ENCODE measurements at places on chromosomes 4 and X.

DNA sequence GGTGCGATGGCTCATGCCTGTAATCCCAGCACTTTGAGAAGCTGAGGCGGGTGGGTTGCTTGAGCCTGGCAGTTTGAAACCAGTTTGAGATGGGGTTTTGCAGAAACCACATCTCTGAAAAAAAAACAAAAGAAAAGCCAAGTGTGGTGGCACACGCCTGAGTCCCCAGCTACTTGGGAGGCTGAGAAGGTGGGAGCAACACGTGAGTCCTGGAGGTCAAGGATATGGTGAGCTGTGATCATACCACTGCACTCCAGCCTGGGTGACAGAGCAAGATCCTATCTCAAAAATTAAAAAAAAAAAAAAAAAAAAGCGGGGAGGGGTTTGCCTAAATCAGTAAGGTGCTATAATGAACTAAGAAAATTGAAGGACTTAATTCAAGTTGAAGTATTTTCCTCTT is 58.2 kb upstream of the TBC1D14 start:
- DNase-seq, result no peak

DNA sequence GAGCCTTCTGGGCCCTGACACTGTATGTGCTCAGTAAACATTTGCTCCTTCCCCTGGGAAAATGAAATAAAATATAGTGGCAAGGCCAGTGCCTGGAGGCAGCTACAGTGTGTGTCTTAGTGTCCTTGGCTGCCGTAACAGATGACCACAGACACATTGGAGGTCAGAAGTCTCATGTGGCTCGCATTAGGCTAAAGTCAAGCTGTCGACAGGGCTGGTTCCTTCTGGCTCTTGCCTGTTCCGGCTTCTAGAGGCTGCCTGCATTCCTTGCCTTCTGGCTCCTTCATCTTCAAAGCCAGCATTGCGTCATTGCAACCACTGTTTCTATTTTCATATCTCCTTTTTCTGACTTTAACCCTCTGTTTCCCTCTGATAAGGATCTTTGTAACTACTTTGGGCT is 83.6 kb upstream of the STX18 start:
- no peak for DNase-seq

DNA sequence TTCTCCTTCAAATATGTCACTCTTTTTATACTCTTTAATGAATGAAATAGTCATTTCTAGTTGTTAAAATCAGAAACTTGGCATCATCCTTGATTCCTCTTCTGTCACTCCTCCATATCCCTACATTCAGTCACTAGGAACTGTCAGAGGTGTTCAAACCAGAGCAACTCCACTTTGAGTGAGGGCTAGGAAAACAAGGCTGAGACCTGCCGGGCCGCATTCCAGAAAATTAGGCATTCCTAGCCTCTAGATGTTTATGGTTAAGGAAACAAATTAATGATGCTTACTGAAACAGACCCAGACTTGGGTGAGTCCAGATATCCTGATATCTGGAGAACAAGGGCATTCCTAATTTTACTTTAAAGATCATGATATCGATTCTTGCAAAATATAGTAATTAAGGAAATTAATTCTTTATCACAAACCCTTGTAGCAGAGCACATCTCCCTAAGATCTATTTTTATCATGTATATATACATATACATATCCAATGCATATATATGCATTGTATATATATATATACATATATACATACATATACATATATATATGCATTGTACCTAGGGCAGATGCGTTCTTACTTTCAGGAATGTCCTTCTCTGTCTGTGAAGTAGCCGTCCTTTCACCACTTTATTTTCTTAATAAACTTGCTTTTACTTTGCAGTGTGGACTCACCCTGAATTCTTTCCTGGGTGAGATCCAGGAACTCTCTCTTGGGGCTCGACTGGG is 98.4 kb upstream of the GC start:
- no peak for DNase-seq

- no peak for DNase-seq
These were observed at the start of gene SYTL4 for GRCh38 chrX:100731441-100732281. Gene SYTL4, minus strand, starts transcription at chrX:100732121. Its CDS starts 30,084 bp downstream, at chrX:100702037.

DNA sequence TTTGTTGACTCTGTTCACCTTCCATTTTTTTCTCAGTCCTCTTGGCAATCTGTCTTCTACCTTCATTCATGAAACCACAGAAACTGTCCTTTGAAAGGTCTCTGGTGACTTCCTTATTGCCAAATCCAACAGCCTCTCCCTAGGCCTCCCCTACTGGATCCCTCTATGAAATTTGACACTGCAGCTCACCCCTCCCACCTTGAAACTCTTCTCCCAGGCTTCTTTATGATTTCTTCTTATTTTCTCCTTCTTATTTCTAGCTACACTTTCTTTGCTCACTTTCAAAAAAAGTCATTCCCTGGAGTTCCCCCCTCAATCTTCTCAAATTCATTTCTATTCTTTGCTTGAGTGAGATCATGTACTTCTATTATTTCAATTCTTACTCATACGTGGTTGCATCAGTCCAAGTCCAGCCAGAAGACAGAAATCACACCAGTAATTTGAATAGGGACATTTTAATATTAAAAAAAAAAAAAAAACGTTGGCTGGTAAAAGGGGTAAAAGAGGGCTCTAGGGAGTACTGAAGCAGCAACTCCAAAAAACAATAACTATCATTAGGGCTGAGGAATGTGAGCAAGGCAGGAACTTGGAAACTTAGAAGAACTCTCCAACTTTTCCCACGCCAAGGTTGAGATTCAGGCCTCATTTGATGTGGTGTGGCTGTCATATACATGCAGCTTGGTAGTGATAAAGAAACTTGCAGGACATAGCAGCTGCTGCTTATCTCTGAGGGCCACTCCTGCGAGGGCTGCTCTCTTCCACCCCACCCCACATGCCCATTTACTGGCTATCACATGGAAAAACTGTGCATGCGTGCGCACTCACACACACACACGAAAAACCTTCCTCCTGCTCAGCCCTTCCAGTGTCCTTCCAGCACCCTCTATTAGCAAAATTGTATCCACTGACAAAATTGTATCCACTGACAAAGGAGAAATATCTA is 169.8 kb upstream of the GALNT7 start:
- DNase-seq, result no peak

DNA sequence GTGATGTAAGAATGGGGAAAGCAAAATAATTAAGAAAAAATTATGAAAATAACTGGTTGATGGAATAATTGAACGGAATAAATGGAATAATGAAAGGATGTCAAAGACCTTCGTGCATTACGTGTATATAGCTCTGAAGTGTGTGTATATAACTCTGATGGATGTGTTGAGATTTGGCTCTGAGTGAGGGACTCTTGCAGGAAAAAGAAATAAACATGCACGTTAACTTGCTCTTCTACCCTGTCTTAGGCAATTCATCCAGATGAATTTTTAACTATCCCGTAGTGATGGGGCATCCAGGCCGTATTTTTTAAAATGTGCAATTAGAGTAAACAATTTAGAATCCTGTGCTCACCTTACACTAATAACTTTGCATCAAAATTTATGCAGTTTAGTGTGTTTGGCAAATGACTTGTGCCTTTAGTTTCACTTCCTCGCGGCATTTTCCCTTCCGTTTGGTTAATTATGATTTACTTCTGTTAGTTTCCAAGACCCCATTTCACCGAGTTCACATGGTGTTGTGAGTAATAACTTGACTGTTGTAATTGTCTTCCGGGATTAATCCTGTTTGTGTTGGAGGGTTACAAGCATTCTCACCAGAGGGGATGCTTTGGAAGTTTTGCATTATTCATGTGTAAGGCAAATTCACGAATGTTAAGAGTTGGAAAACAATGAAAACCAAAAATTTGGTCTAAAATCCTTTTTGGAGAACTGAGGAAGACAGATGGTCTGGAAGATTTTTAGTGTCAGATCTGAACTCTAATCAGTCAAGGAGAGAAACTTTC is 256.5 kb upstream of the FAT1 start:
- no peak for DNase-seq

DNA sequence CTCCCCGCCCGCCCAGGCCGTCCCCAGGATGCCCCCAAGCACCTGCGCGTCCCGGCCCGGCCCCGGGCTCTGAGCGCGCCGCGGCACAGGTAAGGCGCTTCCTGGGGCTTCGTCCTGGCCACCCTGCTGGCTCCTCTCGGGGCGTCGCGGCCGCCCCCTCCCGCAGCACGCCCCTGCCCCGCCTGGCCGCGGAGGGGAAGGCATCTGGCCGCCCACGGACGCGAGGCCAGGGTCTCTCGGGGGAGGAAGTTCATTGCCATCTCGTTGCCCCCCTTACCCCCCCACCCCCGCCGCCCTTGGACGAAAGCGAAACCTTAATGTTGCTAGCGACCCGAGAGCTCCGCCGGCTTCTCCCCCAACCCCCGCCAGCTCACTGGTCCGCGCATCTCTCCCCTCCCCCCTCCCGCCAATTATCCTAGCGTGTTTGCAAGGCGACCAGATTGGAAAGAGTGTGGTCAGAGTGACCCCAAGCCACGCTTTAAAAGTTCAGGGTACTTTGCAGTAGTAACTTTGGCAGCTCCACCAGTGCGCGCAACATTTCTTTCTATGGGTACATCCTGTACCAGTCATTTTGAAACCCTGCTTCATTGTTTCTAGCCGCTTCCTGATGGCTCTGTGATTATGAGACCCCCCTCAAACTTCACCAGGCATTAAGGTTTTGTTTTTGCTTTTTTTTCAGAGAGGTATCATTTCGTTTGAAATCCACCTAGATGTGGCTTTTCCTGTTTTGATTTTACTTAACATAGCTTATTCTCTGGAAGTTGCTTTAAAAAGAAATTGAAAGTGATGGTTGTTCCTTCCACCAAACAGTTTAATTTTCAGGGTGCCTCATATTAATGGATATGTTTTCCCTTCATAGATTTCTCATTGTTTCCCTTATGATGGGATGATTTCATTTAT is 626 bp downstream of the TBC1D1 start:
- peak; percentile 32 for DNase-seq

DNA sequence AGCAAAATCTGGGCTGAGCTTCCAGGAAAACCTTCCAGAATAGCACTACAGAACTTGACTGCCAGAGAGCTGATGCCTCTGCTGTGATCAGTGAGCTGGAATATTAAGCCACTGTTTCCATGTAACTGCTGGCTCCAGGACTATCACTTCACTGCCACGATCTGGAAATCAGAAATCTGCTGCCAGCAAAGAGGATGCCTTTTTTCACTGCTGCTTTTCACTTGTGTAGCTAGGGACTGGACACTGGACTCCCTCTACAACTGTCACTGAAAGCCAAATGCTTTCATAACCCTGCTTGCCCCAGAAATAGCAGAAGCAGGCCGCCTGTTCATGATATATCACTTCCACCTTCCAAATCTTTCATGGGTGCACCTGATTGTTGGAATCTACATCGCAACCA is 9.4 kb upstream of the AP1S2 start:
- no peak for DNase-seq

- no peak for DNase-seq
These were observed 30.0 kb downstream of the MND1 start for GRCh38 chr4:153374442-153374841.

DNA sequence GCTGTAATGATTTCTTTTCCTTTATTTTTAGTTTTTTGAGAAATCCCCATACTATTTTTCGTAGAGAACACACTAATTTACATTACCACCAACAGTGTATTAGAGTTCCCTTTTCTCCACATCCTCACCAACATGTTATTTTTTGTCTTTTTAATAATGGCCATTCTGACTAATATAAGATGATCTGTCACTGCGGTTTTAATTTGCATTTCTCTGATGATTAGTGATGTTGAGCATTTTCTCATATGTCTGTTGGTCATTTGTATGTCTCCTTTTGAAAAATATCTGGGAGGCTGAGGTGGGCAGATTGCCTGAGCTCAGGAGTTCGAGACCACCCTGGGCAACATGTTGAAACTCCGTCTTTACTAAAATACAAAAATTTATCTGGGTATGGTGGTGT is 30.2 kb downstream of the SPINK2 start:
- DNase-seq, result no peak

GRCh38 chrX:2387614-2388239 is 113.0 kb downstream of the DHRSX start:
- no peak for DNase-seq

GRCh38 chr4:108849611-108850168 is 86.8 kb upstream of the ETNPPL start:
- no peak for DNase-seq

GRCh38 chrX:73963682-73964081 is 340.3 kb upstream of the ZCCHC13 start:
- no peak for DNase-seq

GRCh38 chrX:97332963-97333362 is 449.3 kb downstream of the RPA4 start:
- DNase-seq, result no peak

DNA sequence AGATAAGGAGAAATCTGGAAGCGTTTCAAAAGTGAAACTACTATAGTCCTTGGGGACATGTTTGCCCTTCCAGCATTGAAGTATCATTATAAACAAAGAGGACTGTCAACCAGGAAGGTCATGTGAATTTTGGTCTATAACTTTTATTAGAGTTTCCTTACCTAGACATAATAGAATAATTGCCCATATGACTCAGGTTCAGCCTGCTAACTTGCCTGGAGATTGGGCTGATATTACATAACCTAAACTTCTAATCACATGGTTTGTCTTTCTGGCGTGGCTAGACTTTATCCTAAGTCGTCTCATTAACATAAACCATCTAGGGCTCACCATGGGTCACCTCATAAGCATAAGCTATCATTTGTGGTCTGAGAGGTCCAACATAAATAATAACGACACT is 775.9 kb downstream of the CENPC start:
- DNase-seq, result no peak

- DNase-seq, result no peak
These were observed 158.9 kb upstream of the MAD2L1 start for GRCh38 chr4:120225527-120225926.

DNA sequence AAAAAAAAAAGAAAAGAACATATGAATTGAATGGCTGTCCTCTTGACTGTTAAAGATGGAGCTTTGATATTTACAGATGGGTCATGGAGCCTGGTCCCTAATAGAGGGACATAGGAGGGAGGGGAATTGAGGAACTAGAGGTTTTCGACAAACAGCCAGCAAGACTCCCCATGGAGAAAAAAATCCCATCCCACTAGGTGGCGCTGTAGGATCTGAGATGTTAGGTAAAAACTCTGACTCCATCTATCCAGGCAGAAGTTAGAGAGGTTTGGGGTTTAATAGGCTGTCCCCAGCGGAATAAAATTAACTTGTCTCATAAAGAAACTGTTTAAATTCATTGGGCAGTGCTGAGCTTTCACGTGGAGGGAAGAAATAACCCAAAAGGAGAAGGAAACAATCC is 45.9 kb downstream of the HMGB2 start:
- peak; percentile 25 for DNase-seq

DNA sequence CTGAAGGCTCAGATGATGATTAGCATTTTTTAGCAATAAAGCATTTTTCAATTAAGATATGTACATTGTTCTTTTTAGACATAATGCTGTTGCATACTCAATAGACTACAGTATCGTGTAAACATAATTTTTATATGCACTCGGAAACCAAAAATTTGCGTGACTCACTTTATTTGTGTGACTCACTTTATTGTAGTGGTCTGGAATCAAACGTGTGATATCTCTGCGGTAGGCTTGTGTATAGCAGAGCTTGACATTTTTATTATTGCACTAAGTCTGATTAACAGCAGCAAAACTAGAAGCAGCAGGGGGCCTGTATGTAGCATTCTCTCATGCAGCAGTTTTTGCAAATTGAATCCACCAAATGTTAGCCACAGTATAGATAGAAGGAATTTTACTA is 119.1 kb upstream of the PRDX4 start:
- no peak for DNase-seq

All from stimulated activated CD8-positive, alpha-beta memory T cell treated with anti-CD3 and anti-CD28 coated beads, Interleukin-2, amount 100 ng/mL, for 1 hour (primary cell).